Activated CD8-positive, alpha-beta T cell treated with anti-CD3 and anti-CD28 coated beads, Interleukin-2, amount 10 ng/mL, durations not matched to agents 7 days and 5 days (primary cell): ENCODE measurements at places on chromosomes 1 and 21. TPM values are rescaled to one million over a fixed set of nuclear protein-coding genes. Genes with fewer than 3 reads are reported as not detected.

GRCh38 chr1:221782970-221783369, 41.1 kb upstream of the DUSP10 start:
- no peaks in the 10 kb centered on the region for H3K27me3 ChIP-seq
- peaks cover 77% of the 10 kb centered on the region for H3K4me1 ChIP-seq
- peaks cover 14% of the 10 kb centered on the region for H3K36me3 ChIP-seq
- peak overlapping the region; percentile 53 for H3K27ac ChIP-seq

- DNase-seq, result no peak
- H3K4me1 ChIP-seq, result no peaks in the 10 kb centered on the region
- no peaks in the 10 kb centered on the region for H3K36me3 ChIP-seq
- H3K4me3 ChIP-seq, result no peak overlapping the region
- no peaks in the 10 kb centered on the region for H3K27me3 ChIP-seq
Observed at GRCh38 chr1:231125972-231126580, 35.8 kb upstream of the TRIM67 start.

DNA sequence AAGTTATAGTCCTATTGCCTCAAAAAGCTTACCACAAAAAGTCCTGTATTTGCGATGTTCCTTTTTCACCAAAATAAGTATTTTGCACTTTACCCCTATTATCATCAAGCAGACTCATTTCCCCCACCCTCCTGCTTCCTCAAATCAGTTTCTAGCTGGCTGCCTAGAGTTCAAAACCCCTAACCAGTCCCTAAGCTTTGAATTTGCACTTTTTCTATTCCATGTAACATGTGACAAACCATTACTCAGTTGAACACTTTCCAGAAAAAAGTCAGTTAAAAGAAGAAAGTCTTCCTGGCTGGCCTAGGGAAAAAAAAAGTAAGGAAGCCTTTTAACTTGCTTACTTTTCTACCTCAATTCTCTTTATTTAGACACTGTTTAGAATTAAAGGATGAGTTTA, 8.2 kb downstream of the CEP170 start:
- peaks cover 19% of the 10 kb centered on the region for H3K36me3 ChIP-seq
- H3K4me3 ChIP-seq, result no peak overlapping the region
- no peak for DNase-seq
- no peak overlapping the region for H3K27ac ChIP-seq
- H3K27me3 ChIP-seq, result no peaks in the 10 kb centered on the region

DNA sequence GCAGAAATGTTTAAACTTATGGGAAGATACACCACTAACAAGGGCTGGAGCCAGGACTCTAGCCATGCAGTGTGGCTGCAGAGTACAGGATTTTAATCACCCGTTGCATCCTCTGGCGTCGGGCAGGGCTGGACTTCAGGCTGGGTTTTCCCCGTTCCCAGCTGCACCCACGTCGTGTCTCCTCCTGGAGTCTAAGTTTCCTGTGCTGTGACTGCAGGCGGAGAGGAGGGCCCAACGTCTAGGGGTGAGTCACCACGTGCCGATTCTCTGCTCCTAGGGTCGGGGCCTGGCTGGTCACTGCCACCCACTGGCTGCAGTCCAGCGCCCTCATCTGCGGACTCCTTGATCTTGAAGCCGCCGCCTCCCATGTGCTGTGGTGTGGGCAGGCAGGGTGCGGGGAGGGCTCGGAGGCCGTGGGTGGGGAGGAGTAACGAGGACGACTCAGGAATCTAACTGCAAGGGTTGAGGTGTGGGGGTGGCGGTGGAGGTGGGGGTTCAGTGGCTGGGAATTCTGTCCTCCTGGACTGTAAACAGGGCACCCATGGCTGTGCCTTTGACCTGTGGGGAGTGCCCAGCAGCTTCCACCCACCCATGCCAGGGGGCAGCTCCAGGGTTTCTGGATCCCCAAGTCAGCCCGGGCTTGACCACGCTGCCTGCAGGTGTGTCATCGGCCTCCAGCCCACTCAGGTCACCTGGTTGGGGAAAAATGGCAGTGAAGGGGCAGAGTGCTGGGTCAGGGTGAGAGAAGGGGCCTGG, 77.8 kb downstream of the ALPL start:
- H3K4me1 ChIP-seq, result no peaks in the 10 kb centered on the region
- peaks cover 2% of the 10 kb centered on the region for H3K27me3 ChIP-seq
- DNase-seq, result no peak
- H3K27ac ChIP-seq, result no peak overlapping the region
- H3K36me3 ChIP-seq, result no peaks in the 10 kb centered on the region
- H3K4me3 ChIP-seq, result no peak overlapping the region

DNA sequence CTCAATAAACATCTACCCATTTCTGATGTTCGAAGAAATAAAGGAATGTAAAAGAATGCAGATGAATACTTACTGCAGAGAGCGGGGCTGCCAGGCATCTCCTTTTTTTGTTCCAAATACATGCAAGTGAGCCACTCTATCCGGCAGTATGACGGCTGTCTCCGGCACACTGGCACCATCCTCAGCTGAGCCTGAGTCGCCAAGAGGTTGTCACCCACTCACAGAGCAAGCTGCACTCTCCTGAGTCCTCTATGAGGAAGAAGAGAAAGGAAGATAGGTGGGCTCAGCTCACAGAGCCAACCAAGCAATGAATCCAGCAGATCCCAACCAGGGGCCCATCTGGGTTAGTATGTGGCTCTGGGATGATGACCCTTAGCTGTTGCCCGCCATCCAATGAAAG, 65.3 kb downstream of the CD46 start:
- no peak overlapping the region for H3K27ac ChIP-seq
- H3K36me3 ChIP-seq, result peaks cover 40% of the 10 kb centered on the region
- no peaks in the 10 kb centered on the region for H3K27me3 ChIP-seq
- H3K4me1 ChIP-seq, result peaks cover 37% of the 10 kb centered on the region
- H3K4me3 ChIP-seq, result no peak overlapping the region
- no peak for DNase-seq

DNA sequence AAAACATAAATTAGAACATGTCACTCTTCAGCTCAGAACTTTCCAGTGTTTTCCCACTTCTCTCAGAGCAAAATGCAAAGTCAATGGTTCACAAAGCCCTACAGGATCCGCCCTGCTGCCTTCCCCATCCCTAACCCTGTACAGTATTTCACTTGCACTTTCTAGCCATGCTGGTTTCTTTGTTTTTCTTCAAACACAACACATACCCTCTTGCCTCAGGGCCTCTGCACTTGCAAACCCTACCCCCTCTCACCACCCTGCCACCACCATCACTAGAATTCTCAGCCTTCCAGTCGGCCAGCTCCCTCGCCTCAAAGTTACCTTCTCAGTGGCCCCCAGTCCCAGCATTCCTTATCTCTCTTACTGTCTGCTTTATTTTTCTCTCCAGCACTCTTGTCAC, 17.6 kb downstream of the TEX35 start:
- no peaks in the 10 kb centered on the region for H3K36me3 ChIP-seq
- H3K4me1 ChIP-seq, result peaks cover 6% of the 10 kb centered on the region
- no peak for DNase-seq
- no peak overlapping the region for H3K4me3 ChIP-seq
- no peak overlapping the region for H3K27ac ChIP-seq
- H3K27me3 ChIP-seq, result no peaks in the 10 kb centered on the region

DNA sequence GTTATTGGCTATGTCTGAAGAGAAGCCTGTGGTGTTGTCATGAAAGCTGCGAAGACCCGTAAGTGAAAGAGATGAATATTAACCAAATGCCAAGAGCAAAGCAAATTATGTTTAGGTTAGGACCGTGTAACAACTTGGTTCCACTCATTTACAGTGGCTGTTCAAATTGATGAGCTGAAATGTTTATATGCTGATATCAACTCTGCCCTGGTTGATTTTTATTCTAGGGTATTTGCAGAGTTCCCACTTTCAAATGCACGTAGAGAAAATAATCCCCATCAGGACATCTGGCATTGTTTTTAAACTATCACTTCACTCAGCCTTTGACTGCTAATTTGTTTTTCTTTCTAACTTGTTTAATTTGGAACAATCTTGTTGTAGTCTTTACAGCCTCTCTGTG, 581.6 kb upstream of the ADAMTS5 start:
- H3K4me1 ChIP-seq, result no peaks in the 10 kb centered on the region
- no peak overlapping the region for H3K27ac ChIP-seq
- no peaks in the 10 kb centered on the region for H3K36me3 ChIP-seq
- DNase-seq, result no peak

- H3K36me3 ChIP-seq, result no peaks in the 10 kb centered on the region
- peaks cover 11% of the 10 kb centered on the region for H3K27me3 ChIP-seq
- H3K4me1 ChIP-seq, result peaks cover 21% of the 10 kb centered on the region
- no peak overlapping the region for H3K4me3 ChIP-seq
- peak; percentile 29 for DNase-seq
Observed at GRCh38 chr1:204971517-204972336, 71.3 kb upstream of the CNTN2 start.

GRCh38 chr1:246907472-246907871, 24.3 kb downstream of the AHCTF1 start:
- peak; percentile 33 for DNase-seq
- no peaks in the 10 kb centered on the region for H3K4me1 ChIP-seq
- H3K4me3 ChIP-seq, result no peak overlapping the region
- H3K27me3 ChIP-seq, result no peaks in the 10 kb centered on the region

HRNR gene
- not detected for total RNA-seq
